ENCODE measurements at places on chromosomes 5 and 9. TPM values are rescaled to one million over a fixed set of nuclear protein-coding genes. Genes with fewer than 3 reads are reported as not detected.

APBA1 gene
- total RNA-seq, result 6.9 TPM

CKMT2 gene
- 4.3 TPM for total RNA-seq

DNA sequence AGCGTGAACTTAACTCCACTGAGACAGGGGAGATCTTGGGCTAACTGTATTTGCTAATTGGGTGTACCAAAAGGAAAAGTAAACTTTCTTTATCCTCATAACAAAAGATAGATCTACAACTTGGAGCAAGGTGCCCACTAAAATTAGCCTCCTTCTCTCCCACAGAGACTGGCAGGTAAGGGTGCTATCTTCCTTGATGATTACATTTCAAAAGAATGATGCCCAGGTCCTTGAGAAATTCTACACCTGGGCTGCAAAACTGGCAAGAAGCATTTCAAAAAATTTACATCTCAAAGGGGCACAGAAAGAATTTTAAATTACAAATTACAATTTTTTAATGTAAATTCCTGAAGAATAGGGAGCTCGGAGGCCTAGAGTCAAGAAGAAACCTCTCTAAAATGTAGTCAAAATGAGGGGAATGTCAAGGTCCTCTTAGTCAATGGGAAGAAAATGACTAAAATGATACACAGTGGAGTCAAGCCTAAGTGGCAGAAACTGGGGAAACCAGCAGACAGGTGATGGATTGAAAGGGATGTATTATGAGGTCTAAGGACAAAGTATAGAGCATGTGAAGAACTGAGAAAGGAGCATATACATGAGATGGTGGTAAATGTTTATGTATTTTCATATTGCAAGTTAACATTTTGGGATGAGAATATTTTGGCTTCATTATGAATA, 348.3 kb upstream of the TUSC1 start:
- H3K27me3 ChIP-seq, result no peaks in the 10 kb centered on the region
- H3K36me3 ChIP-seq, result no peaks in the 10 kb centered on the region
- no peak overlapping the region for H3K27ac ChIP-seq
- H3K4me1 ChIP-seq, result no peaks in the 10 kb centered on the region
- no peak overlapping the region for H3K4me3 ChIP-seq

- peaks cover 4% of the 10 kb centered on the region for H3K4me1 ChIP-seq
- no peak overlapping the region for H3K4me3 ChIP-seq
- H3K27me3 ChIP-seq, result no peaks in the 10 kb centered on the region
- no peak for DNase-seq
- H3K27ac ChIP-seq, result no peak overlapping the region
Measured at GRCh38 chr5:179439181-179439985, 94.1 kb upstream of the ADAMTS2 start.

- no peak overlapping the region for H3K27ac ChIP-seq
- DNase-seq, result no peak
- H3K4me3 ChIP-seq, result no peak overlapping the region
- peaks cover 10% of the 10 kb centered on the region for H3K36me3 ChIP-seq
- H3K27me3 ChIP-seq, result no peaks in the 10 kb centered on the region
- peaks cover 8% of the 10 kb centered on the region for H3K4me1 ChIP-seq
Measured at GRCh38 chr9:86069206-86069869, 30.0 kb downstream of the GOLM1 start.

DNA sequence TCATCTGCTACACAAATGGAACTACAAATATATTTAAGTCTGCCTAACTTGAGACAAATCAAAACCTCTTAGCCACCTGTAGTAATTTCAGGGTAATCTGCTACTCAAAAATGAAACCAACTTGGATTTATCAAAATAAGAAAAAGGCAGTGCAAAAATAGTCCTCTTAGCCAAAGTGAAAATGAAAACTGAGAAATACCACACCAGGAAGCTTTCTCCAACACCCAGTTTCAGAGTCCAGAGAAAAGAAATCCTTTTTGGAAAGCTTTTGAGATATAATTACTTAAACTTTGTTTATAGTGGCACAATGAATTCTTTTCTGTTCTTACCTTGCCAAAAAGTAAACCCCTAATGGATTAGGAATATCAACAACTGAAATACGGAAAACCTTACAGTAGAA, 990.4 kb downstream of the EFNA5 start:
- no peak for DNase-seq
- H3K4me1 ChIP-seq, result no peaks in the 10 kb centered on the region
- H3K27me3 ChIP-seq, result no peaks in the 10 kb centered on the region
- no peaks in the 10 kb centered on the region for H3K36me3 ChIP-seq

PLPP6 gene
- total RNA-seq, result 12.2 TPM

All from type B pancreatic cell (in vitro differentiated cells).